ENCODE measurements at places on chromosomes 2 and 18.
A peak's percentile ranks its signal among the peaks of the same experiment; 100 is the strongest.

- DNase-seq, result no peak
Measured at GRCh38 chr18:67969458-67969857, 452.9 kb upstream of the DSEL start.

- DNase-seq, result no peak
Measured at GRCh38 chr2:72883356-72883962, 3.7 kb upstream of the SPR start.

DNA sequence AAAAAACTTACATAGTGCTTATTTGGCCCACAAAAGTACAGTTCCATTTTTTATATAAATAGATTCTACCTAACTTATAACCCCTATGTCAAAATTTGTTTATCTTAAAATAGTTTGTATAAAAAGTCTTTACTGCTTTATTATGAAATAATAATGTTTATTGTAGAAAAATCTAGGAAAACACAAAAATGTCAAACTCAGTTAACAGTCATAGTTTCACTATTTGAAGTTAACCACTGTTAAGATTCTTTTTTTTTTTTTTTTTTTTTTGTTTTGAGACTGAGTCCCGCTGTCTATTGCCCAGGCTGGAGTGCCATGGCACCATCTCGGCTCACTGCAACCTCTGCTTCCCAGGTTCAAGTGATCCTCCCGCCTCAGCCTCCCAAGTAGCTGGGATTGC lies 26.5 kb upstream of the ABI2 start:
- no peak for DNase-seq

- DNase-seq, result no peak
Measured at GRCh38 chr2:60306267-60306861, 247.1 kb downstream of the BCL11A start.

DNA sequence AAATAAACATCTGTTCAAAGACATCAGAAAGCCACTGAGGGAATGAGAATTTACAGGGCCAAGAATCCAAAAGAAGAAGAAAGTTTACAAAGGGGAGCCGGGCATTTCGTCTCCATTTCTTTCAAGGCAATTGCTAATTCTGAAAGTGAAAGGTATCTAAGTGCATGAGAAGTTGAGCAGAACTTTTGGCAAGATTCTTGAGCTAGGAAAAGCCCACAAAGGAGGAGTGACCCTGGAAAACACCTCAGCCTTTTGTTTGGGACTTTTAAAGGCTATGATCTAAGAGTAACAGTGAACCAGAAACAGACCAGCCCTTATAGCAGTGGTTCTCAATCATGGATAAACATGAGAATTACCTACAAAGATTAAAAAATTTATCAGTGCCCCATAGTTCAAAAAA lies 87.4 kb downstream of the MDH1 start:
- DNase-seq, result no peak

- no peak for DNase-seq
Measured at GRCh38 chr2:219836647-219837177, 209.3 kb downstream of the SLC4A3 start.

- DNase-seq, result no peak
Measured at GRCh38 chr2:215498431-215498830, 62.6 kb upstream of the FN1 start.

GRCh38 chr2:55151733-55152433 lies 80.2 kb downstream of the CLHC1 start:
- no peak for DNase-seq

DNA sequence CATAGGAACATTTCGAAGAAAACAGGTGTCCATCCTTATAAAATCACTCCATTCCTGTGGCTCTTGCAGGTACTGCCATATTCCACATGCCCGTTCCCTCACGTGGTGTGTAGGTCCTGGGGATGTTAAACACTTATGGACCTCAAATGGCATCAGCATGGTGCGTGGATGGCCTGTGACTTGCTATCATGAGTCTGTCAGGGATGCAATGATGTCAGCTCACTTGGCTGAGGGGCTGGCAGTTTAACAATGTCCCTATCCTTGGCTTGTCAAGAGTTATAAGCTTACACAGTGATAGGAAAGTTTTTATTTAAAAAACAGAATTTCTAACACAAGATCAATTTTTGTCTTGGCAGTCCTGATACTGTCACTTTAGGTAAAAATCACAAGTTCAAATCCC lies 28.8 kb downstream of the MAIP1 start:
- no peak for DNase-seq

DNA sequence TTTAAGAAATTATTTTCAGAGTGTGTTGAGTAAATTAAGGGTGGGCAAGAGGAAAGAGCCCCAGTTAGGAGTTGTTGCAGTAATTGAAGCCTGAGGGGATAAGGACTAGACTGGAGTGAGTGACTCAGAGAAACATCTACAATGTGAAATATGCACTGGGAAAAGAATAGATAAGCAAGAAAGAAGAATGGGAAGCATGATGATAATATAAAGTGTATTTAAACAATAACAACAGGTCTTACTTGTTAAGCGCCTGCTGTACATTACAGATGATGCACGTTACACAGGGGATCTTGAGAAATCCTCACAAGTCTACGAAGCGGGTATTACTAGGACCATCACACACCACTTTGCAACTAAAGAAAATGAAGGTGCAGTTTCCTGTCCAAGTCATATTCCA lies 73.6 kb upstream of the STK17B start:
- DNase-seq, result no peak

GRCh38 chr2:8488001-8488738 lies 193.7 kb upstream of the ID2 start:
- DNase-seq, result no peak

DNA sequence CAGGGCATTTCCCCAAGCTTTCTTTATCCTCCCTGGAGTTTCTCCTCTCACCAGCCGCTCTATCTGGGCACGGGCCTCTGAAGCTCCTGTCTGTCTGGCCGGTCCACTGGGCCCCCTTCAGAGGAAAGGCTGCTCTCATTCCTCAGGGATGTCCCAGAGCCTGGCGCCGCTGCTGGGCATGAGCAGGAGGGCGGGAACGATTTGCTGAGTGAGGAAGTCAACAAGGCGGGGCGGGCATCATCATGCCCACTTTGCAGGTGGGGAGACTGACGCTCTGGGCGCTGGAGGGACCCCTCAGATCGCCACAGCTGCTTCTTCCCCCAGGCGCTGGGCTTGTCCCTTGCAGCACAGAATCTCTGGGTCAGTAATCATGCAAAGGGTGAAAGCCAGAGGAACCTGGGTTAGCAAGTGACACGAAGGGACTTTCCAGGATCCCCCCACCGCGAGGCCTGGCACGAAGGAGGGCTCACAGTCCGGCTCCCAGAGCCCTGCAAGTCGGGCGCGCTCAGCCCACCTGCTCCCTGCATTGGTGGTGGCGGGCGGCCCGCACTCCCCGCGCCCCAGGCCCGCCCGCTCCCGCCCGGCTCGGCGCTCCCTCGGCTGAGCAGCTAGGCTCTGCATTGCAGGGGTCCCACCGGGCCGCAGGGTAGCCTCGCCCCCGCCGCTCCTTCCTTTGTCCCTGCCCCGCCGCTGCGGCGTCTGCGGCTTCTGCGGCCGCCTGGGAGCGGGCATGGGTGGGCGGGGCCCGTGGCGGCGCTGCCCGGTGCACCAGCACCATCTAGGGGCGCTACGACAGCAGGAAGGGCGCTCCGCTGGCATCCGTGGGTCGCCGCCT lies 157.8 kb downstream of the CYRIA start:
- DNase-seq, result peak; percentile 65

GRCh38 chr18:11529081-11529480 lies 80.3 kb upstream of the SLC35G4 start:
- DNase-seq, result no peak

- no peak for DNase-seq
Measured at GRCh38 chr18:7000484-7001096, 117.0 kb downstream of the LAMA1 start.

- DNase-seq, result no peak
Measured at GRCh38 chr2:232387451-232388171, 9.1 kb downstream of the ALPP start.

GRCh38 chr2:151827564-151828142 lies 568 bp downstream of the ARL5A start:
- no peak for DNase-seq

- no peak for DNase-seq
Measured at GRCh38 chr2:181806039-181806392, 85.5 kb upstream of the ITPRID2 start.

DNA sequence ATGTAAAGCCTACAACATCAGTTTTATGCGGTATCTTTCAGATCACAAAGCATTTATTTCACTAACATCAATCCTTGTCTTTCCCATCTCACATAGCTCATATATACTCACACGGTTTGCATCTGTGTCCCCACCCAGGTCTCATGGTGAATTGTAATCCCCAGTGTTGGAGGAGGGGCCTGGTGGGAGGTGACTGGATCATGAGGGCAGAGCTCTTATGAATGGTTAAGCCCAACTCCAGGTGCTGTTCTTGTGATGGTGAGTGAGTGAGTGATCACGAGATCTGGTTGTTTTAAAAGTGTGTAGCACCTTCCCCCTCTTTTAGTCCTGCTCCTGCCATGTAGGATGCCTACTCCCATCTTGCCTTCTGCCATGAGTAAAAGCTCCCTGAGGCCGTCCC lies 42.0 kb downstream of the PARD6G start:
- DNase-seq, result no peak

DNA sequence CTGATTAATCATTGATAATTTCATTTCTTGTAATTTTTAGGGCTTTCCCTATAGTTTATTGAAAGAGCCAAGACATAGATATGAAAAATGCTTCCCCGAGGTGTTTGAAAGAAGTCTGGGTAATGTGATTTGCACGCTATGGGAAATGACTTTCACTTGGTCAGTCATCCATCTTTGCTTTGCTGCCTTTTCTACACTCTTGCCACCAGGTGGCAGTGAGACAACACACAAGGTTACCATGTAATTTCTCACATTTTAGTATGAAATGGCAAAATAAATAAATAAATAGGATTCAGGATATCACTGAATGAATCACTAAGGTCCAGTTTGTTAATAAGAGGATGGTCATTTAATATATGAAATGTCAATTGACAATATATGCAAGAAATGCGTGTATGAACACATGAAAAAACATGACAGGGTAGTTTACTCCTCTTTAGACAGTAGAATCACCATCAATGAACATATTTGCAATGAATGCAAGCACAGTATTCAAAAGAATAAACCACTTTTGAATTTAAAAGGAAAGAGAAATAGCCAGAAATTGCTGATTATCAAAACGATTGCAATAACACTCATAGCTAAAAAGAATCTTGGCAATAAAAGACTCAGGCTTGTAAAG lies 52.2 kb upstream of the KCNH7 start:
- no peak for DNase-seq

DNA sequence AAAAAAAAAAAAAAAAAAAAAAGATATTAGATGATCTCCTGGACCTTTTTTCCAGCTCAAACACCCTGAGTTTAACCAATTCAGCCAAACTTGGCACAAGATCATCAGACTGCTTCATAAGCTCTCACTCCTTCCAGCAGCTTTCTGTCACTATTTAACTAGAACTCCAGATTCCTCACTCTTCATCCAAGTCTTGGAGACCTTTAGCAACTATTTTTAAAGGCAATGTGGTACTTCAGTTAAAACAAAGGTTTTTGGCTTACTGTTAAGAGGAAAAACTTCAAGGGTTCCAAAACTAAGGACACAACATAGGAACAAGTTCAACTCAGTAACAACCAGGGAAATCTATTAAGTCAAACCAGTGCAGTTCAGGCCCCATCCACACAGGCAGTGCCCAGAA lies 23.2 kb downstream of the LAMA1 start:
- DNase-seq, result no peak

DNA sequence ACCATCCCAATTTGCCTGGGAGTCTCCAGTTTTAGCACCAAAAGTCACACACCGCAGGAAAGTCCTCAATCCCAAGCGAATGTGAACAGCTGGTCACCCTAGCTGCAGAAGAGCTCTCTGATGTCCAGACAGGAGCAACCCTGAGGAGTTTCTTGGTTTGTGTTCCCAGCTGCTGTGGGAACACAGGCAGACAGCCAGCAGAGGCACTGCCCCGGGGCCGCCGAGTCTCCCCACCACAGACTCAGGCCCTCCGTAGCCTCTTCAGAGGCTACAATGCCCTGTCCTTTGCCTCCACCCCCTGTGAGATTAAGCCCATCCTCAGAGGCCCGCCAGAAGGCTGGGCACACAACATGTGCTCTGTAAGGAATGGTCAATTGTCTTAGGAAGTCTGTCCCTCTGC lies 111.5 kb downstream of the TTC32 start:
- no peak for DNase-seq

DNA sequence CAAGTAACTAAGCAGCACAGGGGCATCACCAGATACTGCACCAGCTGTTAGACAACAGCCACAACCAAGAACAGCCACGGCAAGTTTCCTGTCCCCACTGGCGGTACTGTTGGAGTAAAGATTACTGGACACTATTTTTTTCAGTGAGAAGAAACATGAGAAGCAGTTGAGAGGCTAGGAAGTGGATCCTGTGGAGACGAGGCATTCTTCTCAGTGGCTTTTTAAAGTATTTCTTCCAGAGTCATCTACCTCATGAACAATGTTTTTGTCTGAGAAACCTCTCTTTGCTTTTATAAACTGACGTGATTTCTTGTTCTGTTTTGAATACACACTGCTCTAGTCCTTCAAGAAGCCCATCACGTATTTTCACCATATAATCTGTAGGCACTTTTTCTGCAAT lies 18.8 kb downstream of the TM4SF20 start:
- no peak for DNase-seq

- DNase-seq, result no peak
Measured at GRCh38 chr2:144480285-144480684, 39.6 kb downstream of the ZEB2 start.

- peak; percentile 18 for DNase-seq
Measured at GRCh38 chr2:200913654-200914053, 24.5 kb downstream of the NIF3L1 start.

DNA sequence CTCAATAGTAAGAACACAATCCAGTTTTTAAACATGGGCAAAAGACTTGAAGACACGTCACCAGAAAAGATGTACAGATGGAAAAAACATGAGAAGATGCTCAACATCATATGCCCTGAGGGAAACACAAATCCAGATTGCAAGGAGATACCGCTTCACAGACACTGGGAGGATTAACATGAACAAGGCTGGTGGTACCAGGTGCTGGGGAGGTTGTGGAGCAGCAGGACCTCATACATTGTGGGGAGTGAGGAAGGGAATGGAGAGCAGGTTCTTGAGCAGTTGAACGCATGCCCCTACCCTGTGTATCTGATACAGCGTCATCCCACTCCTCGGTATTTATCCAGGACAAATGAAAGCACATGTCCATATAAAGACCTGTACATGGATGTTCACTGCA lies 72.1 kb downstream of the ARHGEF4 start:
- no peak for DNase-seq

DNA sequence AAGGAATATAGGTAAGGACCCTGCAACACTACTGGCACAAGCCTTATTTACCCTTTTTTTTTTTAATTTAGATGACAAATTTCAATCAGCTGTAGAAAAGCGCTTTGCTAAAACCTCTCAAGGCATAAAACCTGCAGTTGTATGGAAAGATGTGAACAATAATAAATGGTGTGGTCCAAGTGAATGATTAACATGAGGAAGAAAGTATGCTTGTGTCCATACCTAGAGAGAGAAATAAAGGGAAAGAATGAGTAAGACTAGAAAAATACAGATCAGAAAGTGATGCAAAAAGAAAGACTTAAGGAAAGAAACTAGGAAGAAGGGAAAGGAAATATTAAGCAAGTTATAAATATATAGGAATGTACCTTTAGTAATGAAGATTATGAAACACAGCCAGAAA lies 119.2 kb upstream of the SCN7A start:
- DNase-seq, result no peak
